ENCODE measurements at places on chromosomes 6 and 20. TPM values are rescaled to one million over a fixed set of nuclear protein-coding genes. Genes with fewer than 3 reads are reported as not detected.

GRCh38 chr6:31614075-31614619 is 887 bp upstream of the AIF1 start:
- DNase-seq = no peak

DNA sequence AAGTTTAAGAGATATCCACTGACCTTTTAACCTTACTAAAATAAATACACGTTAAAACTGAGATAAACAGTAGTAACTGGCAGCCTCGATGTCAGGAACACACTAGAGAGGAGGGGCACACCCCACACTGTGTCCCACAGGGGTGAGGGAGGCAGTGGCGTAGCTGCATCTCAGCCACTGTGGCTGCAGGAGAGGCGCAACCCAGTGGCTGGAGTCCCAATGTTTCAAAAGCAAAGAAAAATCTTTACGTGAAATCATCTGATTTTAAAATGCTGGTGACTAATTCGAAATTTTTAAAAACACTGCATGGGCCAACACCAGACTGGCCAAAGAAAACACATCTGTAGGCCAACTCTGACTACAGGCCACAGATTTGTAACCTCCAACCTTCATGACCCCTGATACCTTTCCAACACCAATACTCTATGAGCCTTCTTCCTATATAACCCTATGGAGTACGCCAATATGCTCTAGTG is 54.7 kb downstream of the TRAM2 start:
- peak; percentile 90 for DNase-seq

GRCh38 chr20:37354210-37355195 is 8.6 kb downstream of the SRC start:
- DNase-seq = no peak

DNA sequence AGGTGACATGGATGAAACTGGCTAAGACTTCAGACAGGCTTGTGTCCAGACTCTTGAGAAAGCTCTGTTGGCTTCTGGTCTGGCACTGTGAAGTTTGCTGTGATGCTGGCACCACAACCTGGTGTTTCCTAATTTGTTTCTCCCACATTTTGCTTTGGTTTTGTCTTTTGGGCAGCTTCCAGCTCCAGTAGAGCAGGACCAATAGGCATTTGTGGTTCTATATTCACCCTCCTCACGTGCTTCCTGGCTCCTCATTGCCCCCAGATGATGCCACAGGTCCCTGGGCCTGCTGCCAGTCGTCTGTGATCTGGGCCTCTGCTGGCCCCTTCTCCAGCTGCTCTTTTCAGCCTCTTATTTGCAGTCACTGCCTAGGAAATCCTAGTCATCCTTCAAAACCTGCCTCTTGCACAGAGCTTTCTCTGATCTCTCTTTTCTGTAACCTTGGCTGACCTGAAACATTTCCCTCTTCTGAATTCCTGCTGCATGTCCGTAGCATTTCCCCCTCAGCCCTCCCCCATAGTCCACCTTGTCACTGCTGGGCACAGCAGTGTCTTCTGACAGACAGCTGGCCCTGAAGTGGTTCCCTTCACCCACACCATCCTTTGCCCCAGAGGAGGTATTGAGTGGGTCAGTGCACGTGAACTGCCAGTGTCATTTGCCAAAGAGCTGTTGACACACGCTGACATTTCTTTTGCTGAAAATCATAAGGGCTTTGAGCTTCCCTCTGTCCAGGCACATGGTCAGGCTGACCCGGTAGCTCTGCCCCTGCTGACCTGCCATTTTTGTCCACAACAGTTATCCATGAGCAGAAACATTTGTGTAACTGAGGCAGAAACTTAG is 63.0 kb downstream of the PTPN1 start:
- DNase-seq = peak; percentile 91

- no peak for DNase-seq
These were observed 95.3 kb upstream of the VSTM2L start for GRCh38 chr20:37807471-37808232.

CTCFL gene
- total RNA-seq = not detected

GRCh38 chr6:143507358-143508145 is 4.0 kb downstream of the FUCA2 start:
- no peak for DNase-seq
